GM12864 (cell line): ENCODE measurements at places on chromosomes 3 and 15.
A peak's percentile ranks its signal among the peaks of the same experiment; 100 is the strongest.

GRCh38 chr15:74821091-74821789 lies 5.2 kb upstream of the CPLX3 start:
- DNase-seq, result peak; percentile 58

DNA sequence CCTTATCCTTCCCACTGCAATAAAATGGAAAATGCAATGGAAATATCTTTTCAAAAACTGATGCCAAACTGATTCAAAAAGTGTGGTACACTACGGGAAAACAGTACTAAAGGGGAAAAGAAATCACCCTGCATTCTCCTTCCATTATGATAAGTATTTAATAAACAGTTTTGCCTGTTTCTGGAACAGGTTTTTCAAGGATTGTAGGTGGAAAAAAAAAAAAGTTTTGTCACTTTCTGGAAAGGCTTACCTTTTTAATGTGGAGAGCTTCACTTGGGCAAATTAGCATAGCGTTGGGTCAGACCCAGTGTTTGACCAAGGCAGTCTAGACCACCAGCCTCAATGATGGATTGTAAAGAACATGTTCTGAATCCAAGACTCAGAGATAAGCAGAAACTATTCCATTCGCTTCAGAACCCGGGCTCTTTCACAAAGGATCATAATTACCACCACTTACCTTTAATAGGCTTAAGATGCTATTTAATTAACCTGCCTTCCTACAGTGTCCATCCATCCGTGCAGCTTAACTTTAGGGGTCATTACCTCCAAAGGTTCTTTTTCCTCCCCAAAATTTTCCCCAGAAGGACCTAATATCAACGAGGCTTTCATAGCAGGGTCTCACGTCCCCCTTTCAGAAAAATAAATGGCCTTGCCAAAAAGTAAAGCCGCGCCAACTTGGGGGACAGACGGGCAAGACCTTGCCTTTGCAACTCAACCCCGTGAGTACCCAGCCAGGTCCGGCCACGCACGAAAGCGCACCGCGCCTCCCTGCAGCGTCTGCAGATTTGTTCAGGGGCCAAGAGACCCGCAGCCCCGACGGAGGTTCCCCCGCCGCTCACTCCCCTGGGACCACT lies 1.0 kb downstream of the DCBLD2 start:
- DNase-seq, result no peak

- DNase-seq, result no peak
Observed at GRCh38 chr3:23164746-23165145, 38.4 kb upstream of the UBE2E2 start.

DNA sequence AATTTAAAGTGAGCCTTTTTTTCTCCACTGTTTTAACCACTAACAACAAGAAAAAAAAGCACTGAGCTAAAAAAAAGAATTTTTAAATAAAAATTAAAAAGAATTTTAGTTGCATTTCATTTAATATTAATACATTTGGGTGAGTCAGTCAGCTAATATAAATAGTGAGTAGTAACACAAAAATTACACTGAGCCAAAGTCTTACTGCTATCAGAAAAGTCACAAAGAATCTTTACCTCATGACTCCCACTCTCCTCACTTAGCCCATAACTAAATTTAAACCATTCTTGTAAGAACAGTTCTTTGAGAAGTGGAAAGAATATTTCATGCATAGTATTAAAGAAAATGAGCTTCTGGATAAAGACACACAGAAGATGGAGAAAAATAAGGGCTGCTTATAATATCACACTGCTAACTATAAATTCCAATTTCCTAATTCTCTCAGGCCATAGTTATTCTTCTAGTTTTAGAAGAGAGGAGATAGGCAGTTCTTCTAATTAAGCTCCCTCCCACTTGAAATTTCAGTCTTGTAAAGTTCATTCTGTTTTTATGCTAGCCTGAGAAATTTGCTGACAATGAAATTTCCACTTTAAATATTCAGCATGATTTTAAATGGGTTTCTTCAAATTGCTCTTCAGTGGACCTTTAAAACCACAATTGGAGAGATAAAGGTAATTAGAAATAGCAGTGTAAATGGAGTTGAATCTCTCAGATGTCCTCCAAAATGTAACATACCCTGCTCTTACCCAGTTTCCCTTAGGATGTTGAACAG lies 17.6 kb downstream of the SHQ1 start:
- no peak for DNase-seq

- no peak for DNase-seq
Observed at GRCh38 chr3:150764566-150764965, 1.6 kb upstream of the SIAH2 start.

DNA sequence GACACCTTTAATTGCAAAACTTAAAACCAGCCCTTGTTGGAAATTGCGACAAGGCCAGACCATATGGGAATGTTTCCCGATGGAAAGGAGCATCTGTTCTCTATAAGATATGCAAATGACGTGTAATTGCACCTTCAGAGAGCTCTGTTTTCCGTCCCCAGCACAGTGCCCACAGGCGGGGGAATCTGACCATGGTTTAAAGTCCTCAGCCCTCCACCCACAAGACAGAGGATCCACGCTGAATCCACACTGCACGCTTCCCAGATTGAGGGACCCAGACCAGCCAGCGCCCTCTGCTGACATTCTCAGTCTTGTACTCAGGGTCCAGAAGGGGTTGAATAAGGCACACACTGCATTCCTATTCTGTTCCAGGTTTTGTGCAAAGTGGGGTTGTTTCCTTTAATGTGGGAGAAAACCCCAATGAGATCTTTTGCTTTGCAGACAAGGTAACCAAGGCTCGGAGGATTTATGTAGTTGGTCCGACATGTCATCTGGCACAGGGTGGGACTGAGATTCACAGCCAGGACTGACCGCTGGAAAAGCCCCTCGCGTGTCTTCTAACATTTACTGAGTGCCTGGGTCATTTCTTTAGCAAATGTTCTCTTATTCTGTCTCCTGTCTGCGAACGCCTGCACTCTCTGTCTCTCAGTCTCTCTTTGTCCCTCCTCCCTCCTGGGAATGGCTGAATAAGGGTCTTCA lies 36.8 kb upstream of the KLHL25 start:
- DNase-seq, result no peak

DNA sequence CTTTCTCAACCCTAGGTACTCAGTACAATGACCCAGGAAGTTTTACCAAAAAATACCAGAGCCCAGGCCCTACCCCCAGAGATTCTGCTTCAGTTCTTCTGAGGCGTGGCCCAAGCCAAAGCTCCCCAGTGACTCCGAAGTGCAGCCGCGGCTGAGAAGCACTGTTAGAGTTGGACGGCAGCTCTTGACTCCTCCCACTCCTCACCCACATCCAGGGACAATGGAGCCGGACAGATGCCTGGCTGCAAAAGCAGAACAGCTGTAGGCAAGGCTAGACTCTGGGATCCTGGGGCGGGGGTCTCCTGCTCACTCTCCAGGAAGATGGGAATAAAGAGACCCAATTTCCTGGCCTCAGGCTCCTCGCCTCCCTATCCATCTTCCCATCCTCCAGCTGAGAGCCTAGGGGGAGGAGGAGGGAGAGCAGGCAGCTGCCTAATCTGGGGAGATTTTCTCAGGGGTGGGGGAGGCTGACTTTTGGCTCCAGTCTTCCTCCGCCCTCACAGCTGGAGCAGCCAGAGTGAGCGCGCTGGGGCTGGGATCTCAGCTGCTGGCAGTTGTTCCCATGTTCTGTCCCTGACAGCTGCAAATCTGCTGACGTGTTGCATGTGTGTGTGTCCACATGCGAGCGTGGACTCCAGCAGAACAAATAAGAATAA lies 223.8 kb downstream of the OPA1 start:
- DNase-seq, result no peak

GRCh38 chr15:94282269-94283250 lies 51.2 kb downstream of the MCTP2 start:
- DNase-seq, result no peak

DNA sequence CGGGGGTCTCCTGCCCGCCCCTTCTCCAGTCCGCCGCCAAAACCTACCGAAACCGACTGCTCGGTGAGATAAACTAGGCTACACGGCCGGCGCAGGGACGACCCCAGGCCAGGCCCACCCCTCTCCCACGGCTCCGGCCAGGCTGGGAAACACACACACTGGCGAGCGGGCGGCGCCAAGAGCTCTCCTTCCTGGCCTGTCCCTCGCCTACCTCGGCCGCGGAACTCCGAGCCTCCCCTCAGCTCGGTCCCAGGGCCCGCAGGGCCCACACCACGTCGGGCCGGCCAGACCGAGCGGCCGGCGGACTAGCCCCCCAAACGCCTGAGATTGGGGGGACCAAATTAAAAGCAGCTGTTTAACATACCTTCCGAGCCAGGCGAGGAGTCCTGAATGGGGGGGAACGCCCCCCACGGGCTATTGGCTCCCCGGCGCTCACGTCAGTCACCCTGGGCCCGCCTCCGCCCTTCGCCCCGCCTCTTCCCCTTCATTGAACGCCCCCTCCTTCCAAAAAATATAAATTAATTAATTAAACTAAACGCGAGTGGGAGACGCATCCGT lies 4.0 kb upstream of the SIN3A start:
- no peak for DNase-seq

GRCh38 chr15:84575493-84575892 lies 25.3 kb upstream of the ZSCAN2 start:
- DNase-seq, result no peak

DNA sequence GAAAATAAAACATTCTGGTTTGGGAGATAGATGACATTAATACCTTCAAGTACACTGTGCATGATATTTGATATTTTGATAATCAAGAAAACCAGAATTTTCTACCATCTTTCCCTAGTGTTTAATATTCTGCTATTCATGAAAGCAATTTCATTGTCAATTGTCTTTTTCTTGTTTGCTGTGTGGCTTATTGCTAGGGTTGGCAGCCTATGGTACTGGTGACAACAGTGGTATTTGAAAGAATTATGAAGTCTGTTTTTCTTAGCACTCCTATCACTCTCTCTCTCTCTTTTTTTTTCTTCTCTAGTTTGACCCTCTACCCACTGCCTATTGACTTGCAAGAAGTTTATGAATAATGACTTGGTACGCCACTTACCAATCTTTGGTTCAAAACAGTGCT lies 15.4 kb downstream of the RNF13 start:
- DNase-seq, result no peak

- DNase-seq, result no peak
Observed at GRCh38 chr3:188904670-188905069, 267.1 kb upstream of the TPRG1 start.

DNA sequence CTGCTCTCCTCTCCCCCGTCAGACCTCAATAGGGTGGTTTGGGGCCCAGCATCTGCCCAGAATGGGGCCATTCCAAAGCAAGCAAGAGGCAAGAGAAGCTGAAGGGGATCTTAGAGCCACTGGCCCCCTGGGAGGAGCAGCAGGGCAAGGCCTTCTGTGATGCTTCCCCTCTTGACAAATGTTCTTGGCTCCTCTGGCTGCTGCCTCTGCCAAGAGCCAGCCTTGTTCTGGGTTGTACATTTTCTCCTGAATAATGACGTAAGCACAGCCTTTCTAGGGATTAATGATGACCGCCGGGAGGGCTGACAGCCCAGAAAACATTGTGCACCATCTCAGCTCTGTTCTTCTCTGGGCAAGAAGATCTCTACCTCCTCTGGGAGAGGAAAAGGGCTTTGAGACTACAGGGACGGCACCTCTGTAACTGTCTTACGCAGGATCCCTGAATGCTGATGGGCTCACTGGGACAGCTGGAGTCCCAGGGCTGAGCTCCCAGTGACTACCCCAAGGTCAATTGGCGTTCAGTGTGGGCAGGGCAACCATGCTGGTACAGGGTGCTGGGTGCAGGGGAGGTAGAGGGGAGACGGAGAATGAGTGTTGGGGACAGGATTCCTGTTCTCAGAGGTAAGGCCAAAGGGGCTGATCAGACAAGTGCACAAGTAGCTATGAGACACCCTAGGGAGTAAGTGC lies 253.3 kb downstream of the FAM43A start:
- no peak for DNase-seq

- DNase-seq, result no peak
Observed at GRCh38 chr15:48324949-48325348, 6.3 kb upstream of the DUT start.
